ENCODE measurements at places on chromosomes 3 and 15.

- DNase-seq: peak; percentile 17
Measured at GRCh38 chr3:13045904-13046568, 27.2 kb downstream of the IQSEC1 start.

DNA sequence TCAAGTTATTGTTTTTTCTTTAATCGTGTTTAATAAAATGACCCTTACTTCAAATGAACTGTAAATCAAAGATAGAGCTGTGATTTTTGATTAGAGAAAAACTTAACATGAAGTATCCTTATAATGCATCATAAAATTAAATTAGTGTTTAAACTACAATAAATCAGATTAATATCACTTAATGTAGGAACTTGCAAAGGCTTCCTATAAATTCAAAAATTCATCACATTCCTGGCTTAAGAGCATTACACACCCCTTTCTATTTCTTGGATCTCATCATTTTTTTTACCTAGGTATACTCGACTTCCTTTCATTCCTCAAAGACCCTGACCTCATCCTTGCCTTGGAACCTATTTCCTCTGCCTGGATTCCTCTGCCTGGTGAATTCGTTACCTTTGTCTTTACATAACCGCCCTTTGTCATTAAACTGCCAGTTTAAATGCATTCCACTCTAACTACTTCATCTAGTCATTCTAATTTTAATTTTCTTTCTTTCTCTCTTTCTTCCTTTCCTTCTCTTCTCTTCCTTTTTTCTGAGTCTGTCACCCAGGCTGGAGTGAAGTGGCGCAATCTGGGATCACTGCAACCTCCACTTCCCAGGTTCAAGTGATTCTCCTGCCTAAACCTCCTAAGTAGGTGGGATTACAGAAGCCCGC is 1244.5 kb downstream of the OTOL1 start:
- no peak for DNase-seq

DNA sequence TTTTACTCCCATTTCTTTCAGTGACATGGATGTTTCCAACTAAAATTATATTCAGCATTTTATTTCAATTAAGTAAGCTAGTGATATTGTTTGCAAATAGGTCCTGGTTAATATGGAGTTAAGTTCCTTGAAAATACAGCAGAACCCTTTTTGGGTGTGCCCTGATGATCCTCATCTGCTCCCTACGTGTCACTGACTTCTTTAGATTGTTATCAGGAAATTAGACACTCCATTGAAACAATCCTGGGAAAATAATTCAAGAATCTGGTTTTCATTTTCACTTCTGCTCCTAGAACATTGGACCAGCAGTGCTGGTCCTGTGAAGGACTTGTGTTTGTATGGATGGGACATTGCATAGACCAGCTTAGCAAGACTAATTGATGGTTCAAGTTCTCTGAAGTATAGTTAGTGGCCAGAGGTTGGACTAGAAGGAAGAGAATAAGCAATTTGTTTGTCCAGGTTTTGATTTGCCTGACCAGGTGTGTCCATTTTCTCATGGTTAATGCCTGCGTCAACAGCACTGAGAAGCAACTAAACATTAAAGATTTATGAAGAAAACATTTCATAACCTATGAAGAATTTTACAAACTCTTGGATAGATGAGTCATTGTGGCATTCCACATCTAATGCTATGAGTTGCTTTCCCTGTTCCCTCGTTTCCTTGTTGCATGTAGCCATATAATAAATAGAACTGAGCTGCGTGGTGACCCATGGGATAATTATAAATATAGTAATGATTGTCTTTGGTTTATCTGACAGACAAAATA is 95.8 kb downstream of the ZPLD1 start:
- DNase-seq: no peak

GRCh38 chr3:179233043-179233442 is 17.9 kb downstream of the KCNMB3 start:
- no peak for DNase-seq

- no peak for DNase-seq
Measured at GRCh38 chr3:61719278-61719977, 158.1 kb downstream of the PTPRG start.

DNA sequence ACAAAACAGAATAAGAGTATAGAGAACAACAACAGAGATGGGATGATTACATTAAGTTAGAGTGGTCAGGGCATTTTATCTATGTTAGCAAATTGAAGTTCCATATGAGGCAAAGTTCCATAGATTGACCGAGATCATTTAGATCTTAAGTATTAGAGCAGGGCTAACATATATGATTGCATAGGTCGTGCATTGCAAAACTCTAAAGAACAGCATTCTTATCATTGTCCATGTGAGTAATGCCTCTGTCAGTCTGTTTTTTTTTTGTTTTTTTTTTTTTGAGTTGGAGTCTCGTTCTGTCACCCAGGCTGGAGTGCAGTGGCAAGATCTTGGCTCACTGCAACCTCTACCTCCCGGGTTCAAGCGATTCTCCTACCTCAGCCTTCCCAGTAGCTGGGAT is 341.7 kb upstream of the KCNH8 start:
- DNase-seq: no peak

DNA sequence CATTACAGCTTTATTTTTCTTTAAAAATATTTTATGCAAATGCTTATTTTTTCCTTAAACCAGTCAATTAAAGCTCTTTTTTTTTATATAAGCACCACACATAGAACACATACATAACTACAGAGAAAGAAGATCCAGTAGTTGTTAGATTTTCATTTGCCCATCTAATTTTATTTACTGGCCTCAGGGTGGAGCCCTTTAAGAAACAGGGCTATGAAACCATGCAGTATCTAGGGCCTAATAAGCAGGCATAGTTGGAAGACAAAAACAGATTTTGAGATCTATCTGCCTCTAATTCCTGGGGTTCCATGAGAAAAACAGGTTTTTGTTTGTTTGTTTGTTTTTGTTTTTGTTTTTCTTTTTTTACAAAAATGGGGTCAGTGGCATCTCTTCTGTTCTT is 120.6 kb downstream of the BCHE start:
- DNase-seq: no peak

DNA sequence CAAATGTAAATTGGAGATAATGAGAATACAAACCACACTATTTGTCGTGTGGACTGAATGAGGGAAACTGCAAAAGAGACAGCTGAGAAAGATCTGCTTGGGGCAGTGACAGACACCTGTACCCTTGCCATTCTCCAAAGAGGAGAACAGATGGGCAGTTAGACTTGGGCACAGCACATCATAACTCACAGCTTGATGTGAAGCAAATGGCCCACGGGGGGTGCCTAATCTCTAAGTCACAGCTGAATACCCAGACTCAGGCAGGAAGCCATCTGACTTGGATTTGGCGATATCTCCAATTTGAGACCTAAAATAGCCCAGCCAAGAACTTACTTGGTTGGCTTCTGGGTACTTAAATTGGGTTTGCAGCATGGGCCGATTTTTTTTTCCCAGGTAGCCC is 10.0 kb upstream of the SLC6A11 start:
- DNase-seq: no peak

DNA sequence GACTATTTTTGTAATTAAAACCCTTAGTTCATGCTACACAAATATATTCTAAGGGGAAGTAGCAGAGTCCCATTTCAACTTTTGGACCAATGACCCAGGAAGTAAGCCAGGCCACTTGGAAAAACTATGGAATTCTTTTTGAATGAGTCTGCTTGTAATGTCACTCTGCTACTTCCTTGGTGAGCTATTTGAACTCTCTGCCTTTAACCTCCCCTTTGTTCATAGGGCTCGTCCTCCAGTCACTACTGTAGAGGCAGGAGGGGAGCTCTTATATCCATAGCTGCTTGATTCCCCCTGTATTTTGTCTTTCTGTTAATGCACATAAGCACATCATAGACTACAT is 119.6 kb downstream of the UACA start:
- DNase-seq: no peak

- no peak for DNase-seq
Measured at GRCh38 chr3:168341956-168342936, 246.5 kb upstream of the GOLIM4 start.

GRCh38 chr15:70605606-70606410 is 157.6 kb downstream of the UACA start:
- DNase-seq: no peak

GRCh38 chr15:39504808-39505207 is 76.1 kb upstream of the THBS1 start:
- no peak for DNase-seq

DNA sequence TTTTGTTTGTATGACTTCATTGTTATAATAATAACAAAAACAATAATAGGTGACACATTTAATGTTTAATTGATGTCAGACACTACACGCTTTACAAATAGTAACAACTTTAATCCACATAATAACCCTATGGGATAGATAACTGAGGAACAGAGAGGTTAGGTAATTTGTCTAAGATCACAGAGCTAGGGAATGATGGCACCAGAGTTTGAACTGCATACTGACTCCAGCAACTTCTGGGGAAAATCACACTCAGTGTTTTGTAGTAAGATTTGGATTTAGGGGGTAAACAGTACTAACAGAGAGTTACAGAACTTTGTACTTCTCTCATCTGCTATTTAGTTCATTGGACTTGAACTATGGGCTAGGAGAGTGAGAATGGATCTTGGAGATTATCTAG is 66.0 kb downstream of the CMSS1 start:
- DNase-seq: no peak

DNA sequence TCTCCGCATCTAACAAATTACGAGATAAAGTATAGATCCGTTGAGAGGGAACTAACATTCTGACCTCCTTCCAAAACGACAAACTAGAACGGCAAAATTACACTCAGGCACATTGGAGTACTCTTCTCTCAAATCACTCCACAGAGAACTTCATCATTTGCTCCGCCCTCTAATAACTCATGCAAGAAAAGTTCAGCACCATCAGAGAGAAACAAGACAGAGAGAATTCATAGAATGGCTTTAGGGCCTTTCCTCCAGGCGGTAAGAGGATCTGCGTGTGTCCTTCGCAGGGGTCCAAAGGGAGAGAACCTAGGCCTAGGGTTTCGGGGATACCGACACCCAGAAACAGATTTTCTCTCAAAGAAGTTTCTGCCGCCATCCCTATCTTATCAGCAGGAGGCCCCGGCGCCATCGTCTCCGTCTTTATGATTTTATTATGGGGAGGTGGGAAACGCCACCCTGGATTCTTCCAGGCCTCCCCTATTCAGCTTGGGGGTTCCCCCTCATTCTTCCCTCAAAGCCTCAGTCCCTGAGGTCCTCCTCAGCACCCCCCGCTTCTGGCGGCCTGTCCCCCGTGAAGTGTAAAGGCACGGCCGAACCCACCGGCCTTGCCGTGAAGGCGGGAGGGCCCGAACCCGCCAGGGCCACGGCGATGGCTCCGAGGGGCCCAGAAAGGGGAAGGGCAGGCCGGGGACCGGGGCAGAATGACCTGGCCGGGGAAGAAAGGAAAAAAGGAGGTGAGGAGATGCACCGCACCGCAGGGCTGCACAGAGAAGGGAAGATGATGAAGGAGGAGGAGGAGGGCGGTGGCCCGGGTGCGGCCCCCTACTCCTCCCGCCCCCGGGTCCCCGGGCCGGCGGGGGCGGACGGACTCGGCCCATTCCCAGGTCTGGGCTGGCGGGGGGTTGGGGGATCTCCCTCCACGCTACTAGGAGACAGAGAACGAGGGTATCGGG is 768 bp downstream of the UBXN7 start:
- DNase-seq: no peak

DNA sequence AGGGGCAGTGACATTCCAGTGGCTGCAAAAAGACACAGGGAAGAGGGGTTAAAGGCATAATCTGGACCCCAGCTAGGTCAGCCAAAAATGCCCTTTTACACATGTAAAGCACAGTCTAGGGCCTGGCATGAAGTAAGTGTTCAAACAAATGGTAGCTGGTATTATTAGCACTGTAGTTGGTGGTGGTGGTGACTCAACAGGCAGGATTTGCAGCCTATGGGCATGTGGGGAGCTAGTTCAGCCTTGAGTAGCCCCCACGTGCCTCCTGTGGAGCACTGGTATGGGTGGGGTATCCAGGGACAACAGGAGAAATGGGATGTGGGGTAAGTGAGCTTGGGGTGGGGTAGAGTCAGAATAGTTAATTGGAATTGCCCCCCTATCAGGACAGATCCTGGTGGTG is 27.6 kb downstream of the DNASE1L3 start:
- no peak for DNase-seq

DNA sequence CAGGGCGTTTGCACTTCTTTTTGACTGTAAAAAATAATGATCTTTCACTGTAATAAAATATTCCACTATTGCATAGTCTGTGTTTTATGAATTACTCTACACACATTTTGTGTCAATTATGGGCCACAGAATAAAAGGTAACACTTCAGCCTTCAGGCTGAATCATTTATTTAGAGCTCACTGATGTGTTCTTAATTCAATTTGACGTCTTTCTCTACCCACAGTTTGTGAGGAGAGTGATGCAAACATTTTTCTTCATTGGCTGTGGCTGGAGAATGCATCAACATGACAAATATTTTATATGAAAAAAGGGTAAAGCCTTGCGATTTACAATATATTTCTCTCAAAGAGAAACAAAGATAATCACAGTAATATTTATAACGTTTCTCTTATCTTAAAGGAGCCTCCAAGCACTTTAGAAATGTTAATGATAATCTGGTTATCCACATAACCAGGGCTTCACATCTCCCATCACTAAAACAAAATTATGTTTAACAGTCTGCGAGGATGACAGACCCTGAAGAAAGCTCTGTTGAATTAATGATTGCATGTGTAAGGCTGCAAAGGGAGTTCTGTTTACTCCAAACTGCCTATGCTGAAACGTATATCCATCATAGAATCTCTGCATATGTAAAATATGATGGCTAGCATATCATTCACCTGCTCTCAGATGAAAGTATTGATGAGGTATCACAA is 951.3 kb downstream of the ZPLD1 start:
- no peak for DNase-seq

- DNase-seq: no peak
Measured at GRCh38 chr3:60402931-60403330, 848.3 kb downstream of the FHIT start.

GRCh38 chr3:197225579-197225978 is 72.8 kb downstream of the DLG1 start:
- no peak for DNase-seq

- no peak for DNase-seq
Measured at GRCh38 chr3:21159543-21159906, 591.5 kb downstream of the ZNF385D start.

- DNase-seq: no peak
Measured at GRCh38 chr15:35020974-35021373, 32.9 kb upstream of the ZNF770 start.

DNA sequence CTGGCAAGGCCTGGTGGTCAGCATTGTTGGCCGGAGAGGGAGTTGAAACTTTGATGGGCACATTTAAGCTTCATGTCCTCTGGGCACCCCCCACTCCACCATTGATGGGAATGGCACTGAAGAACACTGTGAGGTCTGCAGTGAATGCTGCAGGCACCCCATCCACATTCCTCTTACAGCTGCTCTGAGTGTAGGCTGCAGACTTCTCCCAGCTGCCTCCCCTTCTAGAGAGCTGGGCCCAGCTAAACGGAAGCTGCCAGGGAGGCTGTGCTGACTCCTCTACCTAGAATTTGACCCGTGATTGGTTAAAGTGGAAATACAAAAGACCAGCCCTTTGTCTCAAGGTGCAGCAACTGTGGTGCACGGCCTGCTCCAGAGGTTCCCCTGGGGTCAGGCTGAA is 10.6 kb downstream of the TMEM158 start:
- DNase-seq: no peak

All from activated CD4-positive, alpha-beta memory T cell treated with anti-CD3 and anti-CD28 coated beads for 36 hours (primary cell).